ENCODE measurements at places on chromosomes 4 and X.

DNA sequence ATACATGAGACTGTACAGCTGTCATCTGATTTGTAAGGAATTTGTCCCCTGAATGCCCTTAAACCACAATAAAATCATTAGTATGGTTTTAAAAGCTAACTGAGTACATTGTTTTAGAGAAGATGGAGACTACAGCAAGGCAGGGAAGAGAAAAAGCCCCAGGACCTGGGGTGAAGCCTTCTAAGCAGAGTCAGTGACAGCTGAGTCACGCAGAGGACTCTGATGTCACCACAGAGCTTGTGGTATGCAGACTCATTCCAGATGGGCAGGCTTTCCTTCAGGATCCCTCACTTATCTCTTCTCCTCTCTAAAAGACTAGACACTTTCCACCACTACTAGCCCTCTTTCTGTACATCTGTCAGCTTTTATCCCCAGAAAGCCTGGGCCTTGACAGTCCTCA is 97.1 kb upstream of the ATOH1 start:
- no peak for DNase-seq

DNA sequence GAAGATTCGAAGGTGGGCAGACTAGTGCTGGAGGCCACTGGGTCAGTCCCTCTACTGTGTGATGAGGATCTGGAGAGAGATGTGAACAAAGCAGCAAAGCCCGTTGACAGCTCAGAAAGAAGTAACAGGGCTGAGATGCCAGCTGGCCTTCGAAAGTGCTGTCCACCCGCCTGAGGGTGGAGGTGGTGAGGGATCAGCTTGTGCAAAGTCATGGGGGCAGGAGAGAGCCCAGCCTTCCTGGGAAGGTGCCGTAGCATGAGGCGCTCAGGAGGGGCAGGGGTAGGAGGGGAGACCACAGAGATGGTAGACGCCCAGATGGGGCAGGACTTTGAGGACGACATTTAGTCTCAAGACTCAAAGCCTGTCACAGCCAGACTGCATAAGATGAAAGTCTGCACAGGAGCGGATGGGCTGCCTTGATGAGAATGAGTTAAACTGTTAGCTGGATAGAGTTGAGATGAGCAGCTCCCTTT is 19.7 kb downstream of the TBC1D14 start:
- no peak for DNase-seq

- DNase-seq = no peak
These were observed 96.9 kb downstream of the CLNK start for GRCh38 chr4:10587697-10588096.

GRCh38 chrX:129041319-129041718 is 482.0 kb downstream of the SMARCA1 start:
- no peak for DNase-seq

- DNase-seq = no peak
These were observed 305.7 kb downstream of the PDHA2 start for GRCh38 chr4:96145601-96146000.

DNA sequence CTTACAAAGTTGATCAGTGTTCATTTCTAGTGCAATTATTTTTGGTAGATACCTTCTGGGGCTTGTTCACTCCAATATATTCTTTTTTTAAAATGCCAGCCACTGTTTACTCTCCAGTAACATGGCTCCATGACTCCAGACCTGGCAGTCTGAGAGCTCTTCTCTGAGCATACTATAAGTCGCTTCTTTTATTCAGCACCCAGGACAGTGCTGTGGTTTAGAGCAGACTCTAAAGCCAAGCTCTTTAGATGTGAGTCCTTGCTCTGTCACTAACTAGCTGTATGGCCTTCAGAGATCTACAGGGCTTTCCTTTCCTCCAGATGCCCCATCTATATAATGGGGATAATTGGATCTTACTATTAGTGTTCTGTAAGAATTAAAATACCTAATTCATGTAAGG is 200.2 kb upstream of the FAM241A start:
- DNase-seq = no peak

DNA sequence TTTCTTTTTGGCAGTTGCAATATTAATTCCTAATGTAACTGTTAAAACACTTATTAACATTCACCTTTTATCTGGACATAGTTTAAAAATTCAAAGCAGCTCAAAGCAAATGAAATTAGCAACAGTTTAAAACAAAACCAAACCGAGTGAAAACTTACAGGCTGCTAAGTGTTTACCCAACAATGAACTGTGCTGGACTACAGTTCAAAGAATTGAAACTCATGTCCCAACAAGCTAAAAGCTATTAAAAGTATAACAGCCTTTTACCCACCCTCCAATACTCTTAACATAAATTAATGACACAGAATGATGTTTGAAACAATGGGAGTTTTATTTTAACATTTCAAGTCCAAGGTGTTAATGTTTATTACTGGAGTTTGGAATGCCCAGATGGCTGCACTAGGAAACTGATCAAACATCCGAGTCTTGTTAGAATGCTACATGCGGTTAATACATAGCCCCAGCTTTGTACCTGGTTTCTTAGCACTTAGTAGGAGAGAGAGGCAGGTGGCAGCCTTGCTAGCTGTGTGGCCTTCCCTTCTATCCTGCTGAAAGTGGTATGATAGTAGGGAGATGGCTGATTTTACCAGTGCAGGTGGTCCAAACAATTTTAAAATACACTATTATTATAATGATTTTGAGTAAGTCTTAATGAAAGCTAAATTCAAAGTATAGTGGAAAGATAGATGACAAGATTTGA is 21.1 kb upstream of the FRYL start:
- no peak for DNase-seq

GRCh38 chr4:47776353-47776752 is 61.5 kb downstream of the CORIN start:
- no peak for DNase-seq

- DNase-seq = peak; percentile 18
These were observed 43.8 kb upstream of the WDR1 start for GRCh38 chr4:10160281-10160856.

DNA sequence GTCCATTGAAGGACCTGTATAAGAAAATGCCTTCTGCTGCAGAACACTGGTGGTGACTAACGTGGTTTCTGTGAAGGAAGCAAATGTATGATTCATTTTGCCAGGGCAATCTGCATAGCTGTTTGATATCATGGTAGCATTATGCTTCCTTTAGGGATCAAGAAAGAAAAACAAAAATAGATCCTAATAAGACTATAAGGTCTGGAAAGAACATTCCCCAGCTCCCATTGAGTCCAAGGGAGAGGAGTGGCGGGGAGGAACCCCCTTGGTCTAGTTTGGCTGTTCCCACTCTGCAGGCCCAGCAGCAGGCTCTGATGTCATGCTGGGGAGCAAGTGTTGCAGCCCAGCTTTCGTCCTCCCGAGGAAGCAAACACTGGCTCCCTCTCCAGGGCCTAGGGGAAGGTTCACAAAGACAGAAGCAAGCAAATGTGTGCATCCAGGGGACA is 154.5 kb upstream of the GALNT7 start:
- DNase-seq = no peak

GRCh38 chrX:139200793-139201192 is 329.7 kb upstream of the F9 start:
- DNase-seq = no peak

DNA sequence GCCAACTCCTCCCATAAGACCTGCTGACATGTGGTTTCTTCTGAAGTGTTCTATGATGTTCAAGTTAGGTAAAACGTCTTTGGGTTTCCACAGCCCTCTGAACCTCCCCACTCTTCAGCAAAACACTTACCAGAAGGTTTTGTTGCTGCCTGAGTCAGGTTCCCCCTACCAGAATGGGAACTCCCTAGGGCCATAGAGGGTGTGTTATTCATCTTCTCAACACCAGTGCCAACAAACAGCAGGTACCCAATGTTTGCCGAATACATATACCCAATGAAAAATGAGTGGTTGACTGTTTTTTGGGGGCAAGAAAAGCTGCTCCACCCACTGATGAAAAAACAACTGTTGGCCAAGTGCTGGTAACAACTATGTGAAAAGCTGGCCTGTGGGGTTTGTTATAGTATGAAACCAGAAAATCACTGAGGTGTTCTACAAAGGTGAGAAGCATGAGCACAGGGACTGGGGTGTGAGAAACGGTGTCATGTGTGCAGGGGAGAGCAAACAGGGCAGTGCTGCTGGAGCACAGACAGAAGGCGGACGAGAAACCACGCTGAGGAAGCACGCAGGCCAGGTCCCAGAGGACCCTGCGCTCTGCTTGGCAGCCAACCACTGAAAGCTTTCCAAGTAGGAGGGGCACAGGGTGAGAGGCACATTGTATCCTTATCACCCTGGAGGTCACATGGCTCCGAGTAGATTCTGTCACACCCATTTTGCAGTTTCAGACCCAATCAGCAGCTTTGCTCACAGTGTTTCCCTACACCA is 28.8 kb downstream of the ATP8A1 start:
- no peak for DNase-seq

DNA sequence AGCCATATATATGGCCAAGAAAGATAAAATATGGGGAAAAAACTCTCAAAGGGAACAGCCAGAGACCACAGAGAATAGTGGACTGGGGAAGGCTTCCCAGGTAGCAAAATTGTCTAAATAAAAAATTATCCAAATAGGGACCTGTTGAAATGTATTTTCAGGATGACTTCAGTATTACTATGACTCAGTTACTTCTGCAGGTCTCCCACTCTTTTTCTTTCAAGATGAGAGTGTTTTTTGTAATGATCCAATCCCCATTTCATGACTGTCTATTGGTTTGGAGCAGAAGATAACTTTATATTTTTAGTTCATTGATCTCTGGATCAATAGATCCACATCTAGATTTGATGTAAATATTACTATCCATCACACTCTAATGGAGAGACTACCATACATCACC is 372.1 kb upstream of the EMCN start:
- DNase-seq = no peak

GRCh38 chrX:134798472-134798871 is 140.2 kb upstream of the PLAC1 start:
- no peak for DNase-seq

DNA sequence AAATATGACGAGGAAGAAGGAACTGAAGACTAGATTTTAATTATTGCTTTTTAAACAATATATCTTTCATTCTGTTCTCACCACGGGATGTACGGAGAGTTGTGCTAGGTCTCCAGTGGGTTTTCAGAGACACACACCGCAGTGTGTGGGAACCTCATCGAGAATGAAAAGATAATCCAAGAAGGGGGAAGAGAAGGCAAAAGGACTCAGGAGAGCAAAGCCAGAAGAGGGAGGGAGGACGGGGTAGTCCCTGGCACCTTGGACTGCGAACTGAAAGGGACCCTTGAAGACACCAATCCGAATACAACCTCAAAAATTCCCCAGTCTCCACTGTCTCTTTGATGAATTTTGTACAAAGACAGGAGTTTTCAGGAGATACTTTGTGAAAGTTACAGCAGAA is 932 bp upstream of the LEF1 start:
- no peak for DNase-seq

DNA sequence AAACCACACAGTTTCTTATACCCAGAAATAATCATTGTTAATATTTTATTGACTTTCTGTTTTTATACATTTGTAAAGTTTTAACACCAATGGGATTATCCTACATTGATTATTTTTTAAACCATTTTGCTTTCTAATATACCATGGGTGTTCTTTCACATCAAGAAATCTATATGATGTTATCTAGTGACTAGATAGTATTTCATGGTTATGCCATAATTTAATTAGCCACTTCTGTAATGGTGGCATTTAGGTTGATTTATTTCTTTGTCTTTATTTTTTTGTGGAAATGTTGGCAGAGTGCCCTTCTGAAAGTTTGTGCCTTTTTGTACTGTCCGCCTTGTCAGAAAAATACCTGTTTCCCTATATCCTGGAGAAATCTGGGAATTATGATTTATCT is 193.3 kb downstream of the CEP135 start:
- DNase-seq = no peak

DNA sequence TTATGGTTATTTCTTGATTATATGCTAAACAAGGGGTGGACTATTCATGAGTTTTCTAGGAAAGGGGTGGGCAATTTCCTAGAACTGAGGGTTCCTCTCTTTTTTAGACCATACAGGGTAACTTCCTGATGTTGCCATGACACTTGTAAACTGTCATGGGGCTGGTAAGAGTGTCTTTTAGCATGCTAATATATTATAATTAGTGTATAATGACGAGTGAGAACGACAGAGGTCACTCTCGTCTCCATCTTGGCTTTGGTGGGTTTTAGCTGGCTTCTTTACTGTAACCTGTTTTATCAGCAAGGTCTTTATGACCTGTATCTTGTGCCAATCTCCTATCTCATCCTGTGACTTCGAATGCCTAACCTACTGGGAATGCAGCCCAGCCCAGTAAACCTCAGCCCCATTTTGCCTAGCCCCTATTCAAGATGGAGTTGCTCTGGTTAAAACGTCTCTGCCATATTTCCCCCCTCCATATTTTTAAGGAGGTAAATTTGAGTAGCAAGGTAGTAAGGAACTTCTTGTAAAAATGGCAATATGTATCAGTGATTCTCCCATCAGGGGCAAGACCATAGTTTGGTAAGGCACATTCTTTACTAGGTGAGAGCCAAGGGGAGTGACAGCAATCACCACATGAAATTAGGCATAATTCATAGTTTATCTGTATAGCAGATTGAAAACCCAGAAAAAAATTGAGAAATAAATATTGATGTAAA is 2.6 kb downstream of the CXCL2 start:
- DNase-seq = no peak

DNA sequence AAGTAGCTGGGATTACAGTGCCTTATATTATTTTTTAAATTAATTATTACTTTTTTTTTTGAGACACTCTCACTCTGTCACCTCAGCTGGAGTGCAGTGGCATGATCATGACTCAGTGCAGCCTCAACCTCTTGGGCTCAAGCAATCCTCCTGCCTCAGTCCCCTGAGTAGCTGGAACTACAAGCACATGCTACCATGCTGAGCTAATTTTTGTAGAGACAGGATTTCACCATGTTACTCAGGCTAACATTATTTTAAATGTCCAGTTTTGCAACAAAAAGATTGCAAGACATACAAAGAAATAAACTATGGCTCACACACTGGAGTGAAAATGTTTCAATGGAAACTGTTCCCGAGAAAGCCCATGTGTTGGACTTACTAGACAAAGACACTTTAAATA is 59.2 kb downstream of the MND1 start:
- DNase-seq = no peak

GRCh38 chrX:9339603-9340491 is 125.0 kb upstream of the TBL1X start:
- DNase-seq = no peak

DNA sequence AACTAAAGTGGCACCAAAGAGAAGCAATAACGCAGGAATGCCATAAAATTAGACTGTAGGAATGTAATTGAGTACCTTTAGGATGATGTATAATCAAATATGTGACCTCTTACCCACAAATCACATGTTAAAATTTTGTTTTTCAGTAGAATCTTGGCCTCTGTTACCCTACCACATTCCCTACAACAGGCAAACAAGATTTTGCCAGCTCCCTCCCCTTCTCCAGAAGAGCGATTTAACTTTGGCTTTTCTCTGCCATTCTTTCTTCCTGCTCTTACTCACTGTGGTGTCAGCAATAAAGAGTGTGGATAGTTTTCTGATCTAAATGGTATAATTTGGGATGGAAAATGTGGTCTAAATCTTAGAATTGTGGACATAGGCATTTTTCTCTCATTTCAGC is 57.2 kb downstream of the TRIM2 start:
- DNase-seq = no peak

Measured in HepG2 (cell line).